ENCODE measurements at places on chromosomes 1 and 21. TPM values are rescaled to one million over a fixed set of nuclear protein-coding genes. Genes with fewer than 3 reads are reported as not detected.

- no peak for DNase-seq
Observed at GRCh38 chr1:159030877-159031447, 21.3 kb downstream of the IFI16 start.

DNA sequence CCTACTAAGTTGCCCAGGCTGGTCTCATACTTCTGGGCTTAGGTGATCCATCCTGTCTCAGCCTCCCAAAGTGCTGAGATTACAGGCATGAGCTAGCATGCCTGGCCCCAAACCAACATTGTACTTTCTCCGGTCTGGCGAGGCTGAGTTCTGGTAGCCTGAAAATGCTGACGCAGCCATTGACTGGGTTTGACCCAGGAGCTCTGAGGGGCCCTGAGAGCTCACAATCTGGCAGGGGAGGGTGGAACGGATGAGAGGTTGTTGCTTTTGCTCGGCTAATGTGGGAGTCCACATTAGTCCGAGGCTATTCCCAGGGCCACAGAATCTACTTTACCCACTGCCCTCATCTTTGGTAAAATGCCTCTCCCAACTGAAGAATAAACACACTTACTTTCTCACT lies 35.1 kb upstream of the PARP1 start:
- DNase-seq = no peak

LRRC8B gene
- 27.1 TPM for total RNA-seq

GRCh38 chr1:221316491-221317056 lies 425.3 kb downstream of the DUSP10 start:
- no peak for DNase-seq

GRCh38 chr1:183125279-183125999 lies 60.6 kb upstream of the LAMC2 start:
- no peak for DNase-seq

PEX19 gene
- 66.6 TPM for total RNA-seq

- DNase-seq = no peak
Observed at GRCh38 chr1:88441022-88441421, 243.1 kb upstream of the PKN2 start.

TRIM67 gene
- total RNA-seq = not detected

DNA sequence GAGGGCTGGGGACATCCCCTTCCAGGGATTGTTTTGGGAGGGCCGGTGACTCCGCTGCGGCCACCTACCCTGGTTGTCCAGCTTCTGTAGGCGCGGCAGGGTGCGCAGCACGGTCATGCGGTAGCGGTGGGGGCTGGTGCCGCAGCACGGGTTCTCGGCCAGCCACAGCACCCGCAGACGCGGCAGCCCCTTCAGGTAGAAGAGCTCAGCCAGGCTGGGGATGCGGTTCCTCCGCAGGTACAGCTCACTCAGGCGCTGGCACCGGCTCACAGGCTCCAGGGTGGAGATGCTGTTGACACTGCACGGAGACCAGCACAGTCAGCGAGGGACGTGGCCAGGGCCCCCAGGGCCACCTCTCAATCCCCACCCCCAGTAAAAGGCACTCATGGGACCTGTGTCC lies 6.2 kb downstream of the CFAP410 start:
- no peak for DNase-seq

OR10J1 gene
- total RNA-seq = not detected

- no peak for DNase-seq
Observed at GRCh38 chr1:220189750-220190347, 82.4 kb downstream of the RAB3GAP2 start.

PCAT6 gene
- not detected for total RNA-seq

DNA sequence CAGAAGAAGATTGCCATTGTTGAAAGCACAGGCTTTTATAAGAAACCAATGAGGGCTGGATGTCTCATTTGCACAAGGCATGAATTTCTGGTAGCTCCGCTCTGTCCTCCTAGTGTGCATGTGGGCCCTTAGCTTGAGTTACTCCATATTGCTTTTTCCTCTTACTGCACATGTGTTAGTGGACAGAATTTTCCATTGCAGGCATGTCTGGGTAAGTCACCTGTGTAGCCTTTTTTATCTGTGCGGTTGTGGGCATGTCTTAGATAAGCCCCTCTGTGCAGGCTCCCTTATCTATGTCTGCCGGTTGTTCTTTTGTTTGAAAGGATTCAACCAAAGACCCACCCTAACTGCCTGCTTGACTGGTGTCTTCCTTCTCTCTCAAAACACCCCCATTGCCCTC lies 7.2 kb upstream of the CLCA1 start:
- no peak for DNase-seq

- no peak for DNase-seq
Observed at GRCh38 chr1:94994805-94995204, 67.9 kb upstream of the CNN3 start.

- no peak for DNase-seq
Observed at GRCh38 chr1:111441573-111442192, 7.4 kb downstream of the WDR77 start.

GRCh38 chr1:2528611-2528965 lies 1.5 kb downstream of the HES5 start:
- DNase-seq = no peak

DNA sequence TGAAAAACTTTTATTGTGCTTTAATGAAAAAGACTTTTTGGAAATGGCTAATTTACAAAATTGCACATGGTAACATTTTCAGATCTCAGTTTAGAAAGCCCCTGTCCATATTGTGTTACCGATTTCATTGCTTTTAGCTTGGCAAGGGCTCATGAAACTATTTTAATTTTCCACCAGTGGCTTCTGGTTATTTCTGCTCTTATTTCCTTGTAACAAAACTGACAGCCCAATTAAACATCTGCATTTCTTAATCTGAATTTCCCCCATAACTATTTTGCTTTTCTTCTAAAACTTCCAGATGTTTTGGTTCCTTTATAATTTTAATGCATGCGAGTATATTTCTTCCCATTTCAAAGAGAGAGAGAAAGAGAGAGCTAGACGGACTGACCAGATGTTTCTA lies 264.8 kb downstream of the PTPRC start:
- no peak for DNase-seq

MYOG gene
- not detected for total RNA-seq

GRCh38 chr1:241419986-241420385 lies 63.0 kb upstream of the RGS7 start:
- no peak for DNase-seq

DNA sequence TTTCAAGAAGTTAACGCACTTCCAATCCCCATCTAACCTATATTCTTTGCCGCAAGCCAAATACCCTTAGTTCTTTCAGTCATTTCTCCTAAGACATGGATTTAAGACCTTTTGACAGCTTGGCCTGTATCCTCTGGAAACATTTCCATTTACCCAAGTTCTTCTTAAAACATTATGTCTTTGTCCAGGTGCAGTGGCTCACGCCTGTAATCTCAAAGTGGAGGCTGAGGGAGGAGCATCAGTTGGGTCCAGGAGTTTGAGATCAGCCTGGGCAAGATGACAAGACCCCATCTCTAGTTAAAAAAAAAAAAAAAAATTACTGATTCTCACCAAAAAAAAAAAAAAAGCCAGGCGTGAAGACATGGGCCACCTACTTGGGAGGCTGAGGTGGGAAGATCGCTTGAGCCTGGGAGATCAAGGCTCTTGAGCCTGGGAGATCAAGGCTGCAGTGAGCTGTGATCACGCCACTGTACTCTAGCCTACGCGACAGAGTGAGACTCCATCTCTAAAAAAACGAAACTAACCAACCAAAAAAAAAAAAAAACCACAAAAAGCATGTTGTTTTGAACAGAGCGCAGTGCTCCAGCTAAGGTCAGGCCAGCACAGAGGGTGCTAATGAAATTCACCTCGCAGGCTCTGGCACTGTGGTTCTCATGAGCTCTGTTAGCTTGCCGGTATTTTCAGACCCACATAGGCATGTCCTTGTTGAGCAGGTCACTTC lies 36.0 kb downstream of the NUAK2 start:
- no peak for DNase-seq

KIRREL1 gene
- total RNA-seq = 53.8 TPM

DNA sequence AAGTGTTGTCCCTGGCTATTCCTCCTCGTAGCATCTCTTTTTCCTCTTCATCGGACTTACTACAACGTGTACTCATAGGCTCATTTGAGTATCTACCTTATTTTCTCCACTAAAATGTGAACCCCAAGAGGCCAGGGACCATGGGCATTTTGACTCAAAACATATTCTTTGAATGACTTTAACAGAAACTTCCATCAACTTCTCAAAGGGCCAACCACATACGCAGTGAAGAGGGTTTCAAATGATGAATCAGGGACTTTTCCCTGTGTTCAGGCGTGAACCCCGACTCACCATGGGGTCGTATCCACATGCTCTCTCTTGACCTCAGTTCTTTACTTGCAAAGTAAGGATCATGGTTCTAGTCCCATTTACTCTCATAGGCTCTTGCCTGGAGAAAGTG lies 20.2 kb upstream of the GPR137B start:
- no peak for DNase-seq

DNA sequence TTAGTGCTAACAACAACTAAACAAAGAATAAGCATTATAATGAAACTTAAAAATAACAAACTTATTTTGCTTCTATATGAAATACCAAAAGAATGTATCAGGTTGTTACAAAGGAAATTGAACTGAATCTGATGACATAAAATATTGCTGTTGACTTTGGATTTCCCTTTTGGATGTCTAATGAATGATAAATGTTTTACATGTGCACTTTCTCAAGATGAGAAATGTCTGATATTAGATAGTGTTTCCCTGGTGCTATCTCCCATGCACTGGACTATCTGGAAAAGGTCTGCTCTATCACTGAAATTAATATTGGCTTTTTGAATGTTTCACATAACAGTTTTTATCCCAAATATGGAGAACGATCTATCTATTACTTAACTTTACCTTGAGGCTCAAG lies 179.9 kb downstream of the HMCN1 start:
- DNase-seq = no peak

GRCh38 chr1:84442256-84442655 lies 36.8 kb upstream of the RPF1 start:
- DNase-seq = no peak

GPR161 gene
- 9.0 TPM for total RNA-seq

- DNase-seq = no peak
Observed at GRCh38 chr1:6267686-6268322, 6.9 kb upstream of the GPR153 start.

KLHL20 gene
- 19.2 TPM for total RNA-seq

DNA sequence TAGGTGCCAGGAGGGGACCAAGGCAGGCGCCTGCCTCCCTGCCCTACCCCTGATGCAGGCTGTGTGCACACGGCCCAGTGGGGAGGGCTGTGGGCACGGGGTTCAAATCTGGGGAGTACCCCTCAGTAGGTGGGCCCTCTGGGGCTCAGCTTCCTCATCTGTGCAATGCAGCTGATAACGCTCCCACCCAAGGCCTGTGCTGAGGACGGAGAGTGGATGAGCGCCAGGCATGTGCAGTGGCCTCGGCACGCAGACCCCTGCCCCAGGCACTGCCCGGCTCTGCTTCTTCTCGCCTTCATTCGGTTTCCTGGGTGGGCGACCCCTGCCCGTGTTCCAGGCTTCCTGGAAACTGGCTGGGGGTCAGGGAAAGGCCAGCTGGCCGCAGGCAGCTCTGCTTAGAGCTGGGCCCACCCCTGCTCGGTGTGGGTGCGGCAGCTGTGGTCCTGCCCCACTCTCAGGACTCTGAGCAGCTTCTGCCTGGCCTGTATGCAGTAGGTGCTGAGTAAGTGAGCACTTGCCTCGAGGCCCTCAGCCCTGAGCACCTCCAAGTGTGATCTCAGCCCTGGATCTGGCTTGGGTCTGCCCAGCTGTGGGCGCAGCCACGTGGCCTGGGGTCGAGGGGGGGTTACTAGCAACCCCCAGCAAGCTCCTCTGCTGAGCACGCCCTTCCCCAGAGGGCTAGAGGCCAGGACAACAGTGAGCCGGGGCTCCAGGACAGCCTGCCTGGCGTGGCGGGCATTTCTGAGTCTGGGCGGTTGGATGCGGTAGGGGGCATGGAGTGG lies 11.9 kb upstream of the TNFRSF14 start:
- no peak for DNase-seq

MAP1LC3C gene
- 5.5 TPM for total RNA-seq

GRCh38 chr1:41802532-41803501 lies 115.9 kb downstream of the HIVEP3 start:
- DNase-seq = peak; percentile 49

NPR1 gene
- 87.5 TPM for total RNA-seq

KLHDC8A gene
- total RNA-seq = 4.6 TPM

SPATA46 gene
- total RNA-seq = not detected

DNA sequence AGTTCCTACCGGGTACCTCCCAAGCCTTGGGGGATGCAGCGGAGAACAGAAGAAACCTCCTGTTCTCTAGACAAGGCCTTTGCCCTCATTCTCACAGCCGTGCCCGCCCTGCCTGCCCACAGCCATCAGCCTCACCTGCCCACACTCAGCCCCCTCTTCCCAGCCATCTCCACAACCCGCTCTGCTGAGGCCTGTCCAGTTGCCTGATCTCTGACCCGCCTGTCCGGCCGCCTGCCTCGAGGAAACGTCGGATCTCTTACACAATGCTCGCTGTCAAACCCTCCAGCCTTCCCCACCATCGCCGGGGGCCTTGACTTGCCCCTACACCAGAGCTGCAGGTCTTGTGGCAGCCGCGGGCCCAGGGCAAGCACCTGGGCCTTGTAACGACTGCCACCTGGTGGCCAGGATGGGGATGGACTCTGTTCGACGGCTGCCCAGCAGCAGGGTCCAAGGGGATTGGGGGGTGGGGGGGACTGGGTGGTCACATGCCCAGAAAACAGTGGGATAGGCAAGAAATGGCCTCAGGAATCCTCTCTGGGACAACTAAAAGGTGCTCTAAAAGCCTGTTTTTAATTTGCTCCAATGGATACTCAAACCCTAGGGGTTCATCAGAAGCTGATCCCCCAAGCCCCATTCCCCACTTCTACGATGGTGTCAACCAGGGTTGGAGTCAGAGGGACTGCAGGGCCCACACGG lies 31.0 kb downstream of the SLC45A1 start:
- DNase-seq = peak; percentile 60

L1TD1 gene
- total RNA-seq = 1.3 TPM

- no peak for DNase-seq
Observed at GRCh38 chr1:39919545-39919944, 17.8 kb upstream of the MYCL start.

- DNase-seq = no peak
Observed at GRCh38 chr1:52904927-52905698, 16.4 kb downstream of the ECHDC2 start.

GRCh38 chr1:183197762-183198161 lies 11.7 kb downstream of the LAMC2 start:
- no peak for DNase-seq

ROR1 gene
- 46.1 TPM for total RNA-seq
